ENCODE measurements at places on chromosomes 13 and 19.
A peak's percentile ranks its signal among the peaks of the same experiment; 100 is the strongest.

DNA sequence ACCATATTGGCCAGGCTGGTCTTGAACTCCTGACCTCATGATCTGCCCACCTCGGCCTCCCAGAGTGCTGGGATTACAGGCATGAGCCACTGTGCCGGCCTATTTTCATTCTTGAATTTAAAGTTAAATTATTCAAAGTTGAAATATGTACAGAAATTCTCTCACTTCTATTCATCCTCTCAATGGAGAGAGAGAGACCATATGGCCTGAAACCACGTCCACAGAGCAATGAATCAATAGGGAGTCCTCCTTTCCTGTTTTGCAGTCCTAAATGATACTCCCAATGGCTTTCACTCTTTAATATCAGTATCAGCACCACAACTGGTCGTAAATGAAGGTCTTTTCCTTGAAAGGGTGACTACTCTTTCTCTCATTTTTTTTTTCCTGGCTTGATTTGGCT lies 30.5 kb upstream of the KCTD4 start:
- no peak for DNase-seq

DNA sequence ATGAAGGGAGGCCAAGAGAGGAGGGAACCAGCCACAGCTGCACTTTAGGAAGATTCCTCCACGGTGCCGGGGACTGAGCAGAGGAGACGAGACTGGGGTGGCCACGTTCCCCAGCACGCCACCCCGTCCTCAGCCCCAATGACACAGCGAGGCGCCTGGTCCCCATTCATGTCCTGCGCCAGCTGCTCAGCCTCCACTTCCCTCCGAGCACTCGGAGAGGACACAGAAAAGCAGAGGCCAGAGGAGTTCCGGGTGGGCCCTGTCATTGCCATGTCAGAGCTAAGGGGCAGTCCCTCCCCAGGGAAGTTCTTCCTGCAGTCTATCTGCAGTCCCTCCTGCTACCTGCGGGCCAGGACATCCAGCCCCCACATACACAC lies 53.2 kb upstream of the NFIC start:
- no peak for DNase-seq

DNA sequence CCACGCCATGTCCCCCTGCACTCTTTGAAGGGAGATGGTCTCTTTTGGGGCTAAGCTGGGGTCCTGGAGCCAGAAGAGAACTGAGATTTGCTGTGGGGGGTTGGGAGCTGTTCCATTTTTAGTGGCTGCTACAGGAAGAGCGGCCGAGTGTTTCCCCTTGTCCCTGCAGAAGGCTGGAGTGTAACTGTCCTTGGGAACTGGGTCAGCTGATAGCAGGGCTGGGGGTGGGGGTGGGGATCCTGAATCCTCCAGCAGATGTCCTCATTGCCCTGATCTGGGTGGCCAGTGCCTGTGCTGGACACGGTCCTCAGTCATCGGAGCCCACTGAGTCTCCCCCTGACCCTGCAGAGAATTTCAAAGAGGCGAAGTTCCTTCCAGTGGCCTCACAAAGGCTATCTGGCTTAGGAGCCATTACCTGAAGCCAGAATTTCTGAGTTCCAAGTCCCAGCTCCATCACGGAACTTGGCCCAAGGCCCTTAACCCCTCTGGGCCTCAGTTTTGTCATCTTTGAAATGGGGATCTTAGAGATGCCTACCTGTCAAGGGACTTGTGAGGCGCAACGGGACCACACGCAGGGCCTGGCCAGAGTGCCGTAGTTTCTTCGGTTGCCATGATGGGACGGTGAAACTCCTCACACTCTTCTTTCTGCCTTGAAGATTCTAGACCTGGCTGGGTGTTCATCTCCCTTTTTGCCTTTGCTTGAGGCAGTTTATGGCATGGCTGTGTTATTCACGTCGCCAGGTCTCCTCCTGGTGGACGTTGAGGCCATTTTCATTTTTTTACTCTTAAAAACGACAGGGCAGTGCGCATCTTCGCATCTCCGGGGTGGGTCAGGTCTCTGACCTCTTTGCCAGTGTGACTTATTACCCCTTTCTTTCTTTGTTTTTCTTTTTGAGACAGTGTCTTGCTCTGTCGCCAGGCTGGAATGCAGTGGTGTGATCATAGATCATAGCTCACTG lies 51.9 kb downstream of the DNM2 start:
- DNase-seq, result no peak

DNA sequence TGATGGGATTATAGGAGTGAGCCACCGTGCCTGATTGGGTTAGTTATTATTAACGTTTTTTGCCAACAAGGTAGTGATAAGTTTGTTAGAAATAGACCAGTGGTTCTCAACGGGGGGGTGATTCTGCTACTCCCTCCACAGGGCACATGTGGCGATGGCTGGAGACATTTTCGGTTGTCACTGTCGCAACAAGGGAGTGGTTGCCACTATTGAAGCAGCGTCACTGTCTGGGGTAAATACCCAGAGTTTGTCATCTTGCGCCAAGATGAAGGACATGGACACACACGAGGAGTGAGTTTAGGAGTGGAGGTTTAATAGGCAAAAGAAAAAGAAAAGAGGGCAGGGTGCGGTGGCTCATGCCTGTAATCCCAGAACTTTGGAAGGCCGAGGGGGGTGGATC lies 18.9 kb downstream of the ADGRE3 start:
- no peak for DNase-seq

DNA sequence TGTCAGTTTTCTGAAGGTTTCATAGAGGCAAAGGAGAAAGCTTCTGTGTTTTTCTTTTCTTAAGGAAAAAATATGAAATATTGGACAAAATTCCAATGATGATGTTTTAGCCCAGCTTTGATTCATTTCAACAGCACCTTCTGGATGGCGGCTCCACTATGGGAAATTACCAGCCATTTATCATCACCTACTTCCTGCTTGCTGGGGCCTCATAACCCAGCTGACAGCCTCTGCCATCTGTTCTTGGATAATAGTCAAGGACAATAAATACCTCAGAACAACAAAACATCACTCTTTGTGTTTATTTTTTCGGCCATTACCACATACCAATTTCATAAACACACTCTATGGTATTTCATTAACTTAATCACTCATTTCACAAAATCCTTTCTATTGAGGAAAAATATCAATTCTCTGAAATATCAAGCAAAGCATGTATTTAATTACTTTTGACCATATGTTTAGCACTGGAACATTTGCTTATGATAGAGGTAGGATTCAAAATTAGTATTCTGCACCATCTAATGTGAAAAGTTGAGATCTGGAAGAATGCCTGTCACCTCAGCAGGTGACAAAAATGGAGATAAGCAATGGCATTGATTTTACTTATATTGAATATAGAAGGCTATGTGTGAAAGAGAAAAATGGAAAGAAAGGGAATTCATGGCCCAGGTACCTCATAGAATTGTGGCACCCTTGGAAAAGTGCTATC lies 629.7 kb downstream of the LIG4 start:
- DNase-seq, result no peak

- no peak for DNase-seq
These were observed 24.8 kb downstream of the TSKS start for GRCh38 chr19:49738268-49738667.

DNA sequence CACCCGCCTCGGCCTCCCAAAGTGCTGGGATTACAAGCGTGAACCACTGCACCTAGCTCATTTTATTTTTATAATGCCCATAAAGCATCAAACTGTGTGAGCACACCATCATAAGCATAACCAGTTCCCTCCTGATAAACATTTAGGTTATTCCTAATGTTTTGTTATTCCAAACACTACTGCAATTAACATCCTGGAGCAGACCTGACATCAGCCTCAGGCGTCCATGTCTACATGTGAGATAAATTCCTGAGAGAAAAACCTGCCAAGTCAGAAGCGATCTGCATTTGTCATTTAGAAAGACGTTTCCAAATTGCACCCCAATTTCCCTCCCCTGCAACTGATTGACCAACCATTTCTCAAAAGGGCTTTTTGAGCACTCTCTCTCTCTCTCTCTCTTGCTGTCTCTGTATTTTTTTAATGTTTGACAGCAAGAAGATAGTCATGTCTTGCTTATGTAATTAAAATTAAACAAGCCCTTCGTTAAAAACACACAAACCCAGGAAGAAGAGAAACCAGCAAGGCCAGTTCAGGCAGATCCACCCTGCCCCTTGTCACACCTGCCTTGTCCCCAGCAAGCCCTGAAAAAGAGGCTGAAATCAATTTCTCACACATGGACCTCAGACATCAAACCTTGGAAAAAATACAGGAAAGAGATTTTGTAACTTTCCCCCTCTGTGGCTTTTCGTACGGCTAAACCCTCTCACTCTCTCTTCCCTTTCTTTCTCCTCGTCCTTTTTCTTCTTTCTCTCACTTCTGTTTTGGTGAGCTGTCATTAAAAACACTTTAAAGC lies 9.9 kb downstream of the LYPD3 start:
- DNase-seq, result no peak

DNA sequence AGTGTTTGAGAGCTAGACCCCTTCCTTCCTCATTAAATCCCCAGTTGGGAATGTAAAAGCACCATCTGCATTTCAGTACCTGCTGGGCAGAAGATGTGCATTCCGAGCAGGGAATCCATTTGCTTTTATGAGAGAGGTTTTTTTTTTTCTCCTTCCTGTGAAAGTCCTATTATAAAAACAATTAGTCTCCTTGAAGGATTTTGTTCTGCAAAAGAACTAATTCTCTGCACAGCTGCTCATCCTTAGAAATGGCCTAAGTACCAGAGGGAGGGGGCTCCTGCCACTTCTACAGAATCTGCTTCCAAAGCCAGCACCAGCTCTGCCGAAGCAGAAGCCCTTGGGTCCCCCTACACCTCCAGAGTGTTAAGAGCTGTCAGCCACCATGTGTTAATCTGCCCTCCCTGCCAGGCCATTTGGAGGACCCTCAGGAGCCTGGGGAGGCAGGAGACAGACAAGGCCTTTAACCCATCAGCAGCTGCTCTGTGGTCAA lies 36.4 kb upstream of the SERPINE3 start:
- DNase-seq, result no peak

DNA sequence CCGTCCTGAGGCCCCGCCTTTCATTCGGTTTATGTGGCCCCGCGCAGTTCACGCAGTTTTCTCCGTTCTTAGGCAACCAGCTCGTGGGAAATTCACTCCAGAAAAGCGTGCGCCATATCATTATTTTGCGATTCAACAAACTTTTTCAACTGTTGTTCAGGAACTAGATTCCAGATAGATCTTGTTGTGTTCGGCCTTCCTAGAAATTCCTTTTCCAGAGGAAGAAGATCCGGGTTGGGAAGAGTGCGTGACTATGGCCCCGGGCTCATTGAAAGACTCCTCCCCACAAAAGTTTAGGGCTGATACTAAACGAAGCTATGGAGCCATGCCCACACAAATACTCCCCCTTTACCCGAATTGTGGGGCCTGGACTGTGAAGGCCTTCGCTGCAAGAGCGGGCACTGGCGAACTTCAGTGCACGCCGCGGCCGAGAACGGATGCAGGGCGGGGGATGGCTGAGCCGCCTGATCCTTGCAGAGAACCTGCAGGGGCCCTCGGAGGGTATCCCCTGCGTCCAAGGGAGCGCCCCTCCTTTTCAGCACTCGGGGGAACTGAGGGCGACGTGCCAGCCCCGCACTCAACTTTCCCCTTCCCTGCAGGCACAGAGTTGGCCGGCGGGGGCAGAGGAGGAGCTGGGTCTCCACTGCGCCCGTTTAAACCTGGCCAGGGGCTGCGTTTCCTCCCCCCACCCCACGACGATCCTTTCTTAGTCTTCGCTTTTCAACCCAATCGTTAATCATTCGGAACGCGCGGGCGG lies 904 bp upstream of the SOX1 start:
- DNase-seq, result no peak

- DNase-seq, result no peak
These were observed 1.3 kb downstream of the FLT3LG start for GRCh38 chr19:49475191-49475917.

- no peak for DNase-seq
These were observed 101.9 kb downstream of the TEX29 start for GRCh38 chr13:111422348-111422747.

DNA sequence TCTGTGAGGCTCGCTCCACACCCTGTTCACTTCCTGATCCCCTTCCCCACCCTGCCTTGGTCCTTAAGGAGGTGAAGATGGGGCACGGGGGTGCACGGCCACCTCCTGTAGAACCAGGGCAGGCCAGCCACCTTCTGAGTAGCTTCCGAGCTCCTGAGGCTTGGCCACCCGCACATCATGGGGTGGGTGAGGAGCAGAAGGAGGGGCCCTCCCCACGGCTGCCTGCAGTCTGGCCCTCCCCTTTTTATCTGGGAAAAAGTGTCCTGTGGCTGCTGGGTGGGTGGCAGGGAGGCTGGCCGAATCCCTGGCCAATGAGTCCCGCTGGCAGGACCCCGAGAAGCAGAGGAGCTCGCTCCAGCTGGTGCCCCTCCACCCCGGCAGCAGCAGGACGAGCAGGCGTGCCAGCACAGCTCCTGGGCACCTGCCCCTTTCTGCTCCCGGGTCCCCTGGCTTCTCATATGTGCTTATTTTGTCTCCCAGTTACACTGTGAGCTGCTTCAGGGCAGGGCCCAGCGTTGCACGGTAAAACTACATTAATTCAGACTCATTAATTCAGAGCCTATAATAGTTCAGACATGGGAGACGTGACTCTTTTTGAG lies 135.0 kb downstream of the KDM4B start:
- no peak for DNase-seq

- DNase-seq, result peak; percentile 75
These were observed 1308.4 kb downstream of the SLITRK5 start for GRCh38 chr13:88979465-88980175.

GRCh38 chr13:76048131-76048530 lies 412.0 kb downstream of the LMO7 start:
- DNase-seq, result no peak

DNA sequence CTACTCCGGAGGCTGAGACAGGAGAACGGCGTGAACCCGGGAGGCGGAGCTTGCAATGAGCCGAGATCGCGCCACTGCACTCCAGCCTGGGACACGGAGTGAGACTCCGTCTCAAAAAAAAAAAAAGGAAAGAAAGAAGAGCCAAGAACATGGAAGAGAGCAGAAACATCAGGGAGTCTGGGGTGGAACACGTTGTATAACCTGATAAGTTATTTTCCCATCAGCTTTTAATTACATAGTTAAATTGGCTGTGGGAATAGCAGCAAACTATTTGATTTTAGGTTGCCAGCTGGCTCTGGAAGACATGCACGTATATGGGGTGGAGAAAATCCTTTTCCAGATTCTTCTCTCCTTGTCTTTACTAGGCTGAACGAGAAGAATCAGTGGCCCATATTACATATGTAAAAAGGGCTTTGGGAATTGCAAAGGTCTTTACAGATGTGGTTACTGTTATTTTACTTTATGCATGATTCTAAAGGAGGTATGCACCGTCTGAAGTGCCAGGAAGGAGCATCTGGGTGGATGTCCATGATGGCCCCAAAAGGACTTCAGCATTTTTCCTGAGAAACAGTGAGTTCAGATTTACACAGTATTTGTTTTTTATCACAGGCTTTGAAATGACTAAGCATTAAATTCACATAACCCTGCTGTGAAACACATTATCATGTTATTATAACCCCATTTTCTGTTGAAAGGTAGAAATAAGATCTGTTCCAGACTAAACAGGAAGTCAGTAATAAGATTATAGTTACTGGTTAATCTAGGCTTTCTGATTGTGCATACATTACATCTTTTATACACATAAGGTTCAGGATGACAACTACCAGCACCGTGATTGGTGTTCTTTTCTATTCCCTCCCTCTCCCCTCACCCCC lies 4.6 kb upstream of the NAA16 start:
- no peak for DNase-seq
